GM18507 (cell line): ENCODE measurements at places on chromosomes 6 and 20.

DNA sequence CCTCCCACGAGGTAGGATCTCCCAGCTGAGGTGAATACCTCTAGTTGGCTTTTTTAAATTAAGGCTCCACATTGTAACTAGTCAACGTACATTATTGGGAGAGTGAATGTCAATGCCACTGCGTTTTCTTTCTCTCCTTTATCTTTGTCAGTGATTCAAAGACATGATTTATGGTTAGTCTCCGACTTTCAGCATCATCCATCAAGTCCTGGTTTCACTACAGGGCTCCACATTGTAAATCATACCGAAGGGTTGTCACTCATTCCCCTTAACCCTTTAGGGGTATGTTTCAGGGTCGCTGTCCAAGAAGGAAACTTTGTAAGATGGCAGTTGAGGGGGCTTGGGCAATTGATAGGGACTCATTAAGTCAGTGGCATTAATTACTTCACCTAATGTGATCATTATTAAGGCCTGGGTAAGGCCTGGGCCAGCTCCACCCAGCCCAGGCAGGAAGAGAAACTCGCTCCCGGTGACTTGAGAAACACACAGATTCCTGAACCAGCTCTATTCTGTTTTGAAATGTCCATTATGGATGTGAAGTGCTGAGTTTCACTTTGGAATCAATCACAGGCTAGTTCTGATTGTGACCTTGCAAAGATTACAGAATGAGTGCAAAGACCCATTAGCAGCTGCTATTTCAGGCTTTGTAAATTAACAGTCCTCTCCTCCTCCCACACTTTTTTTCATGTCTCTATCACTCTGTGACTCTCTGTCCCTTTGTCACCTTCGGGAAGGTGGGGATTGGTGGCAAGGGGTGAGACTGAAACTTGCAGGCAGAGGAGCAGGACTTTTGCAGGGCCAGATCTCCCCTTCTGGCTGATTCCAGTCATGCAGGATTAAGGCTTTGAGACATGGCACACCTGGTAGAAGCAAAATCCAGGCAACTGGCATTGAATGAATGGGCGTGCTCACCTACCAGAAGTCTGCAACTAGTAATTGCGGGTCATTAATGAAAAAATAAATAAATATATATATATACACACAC is 222.4 kb downstream of the TSHZ2 start:
- DNase-seq = no peak

GRCh38 chr6:36599791-36600209 is 5.6 kb downstream of the SRSF3 start:
- DNase-seq = no peak

- DNase-seq = no peak
Observed at GRCh38 chr20:32638848-32639247, 34.9 kb downstream of the C20orf203 start.

DNA sequence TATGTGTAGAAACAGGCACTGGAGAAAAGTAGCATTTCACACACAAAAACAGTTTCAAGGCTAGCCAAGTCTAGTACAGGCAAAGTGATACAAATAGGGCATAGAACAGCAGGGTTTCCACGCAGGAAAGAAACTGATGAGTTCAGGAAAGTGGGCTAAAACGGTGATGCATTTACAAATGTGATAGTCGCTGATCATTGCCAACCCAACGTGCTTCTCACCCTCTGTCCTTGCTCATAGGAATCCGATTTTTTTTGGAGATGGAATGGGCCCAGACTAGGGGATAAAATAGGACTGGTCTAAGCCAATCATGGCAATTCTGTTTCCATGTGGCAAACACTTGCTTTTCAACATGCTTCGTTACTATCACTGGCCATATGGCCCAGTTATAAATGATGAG is 536.6 kb downstream of the PRKN start:
- DNase-seq = no peak

GRCh38 chr20:43658723-43659419 is 8.0 kb upstream of the MYBL2 start:
- no peak for DNase-seq

- DNase-seq = no peak
Observed at GRCh38 chr6:155450240-155450581, 5.4 kb downstream of the NOX3 start.

GRCh38 chr20:15951658-15952057 is 621.6 kb downstream of the KIF16B start:
- no peak for DNase-seq

DNA sequence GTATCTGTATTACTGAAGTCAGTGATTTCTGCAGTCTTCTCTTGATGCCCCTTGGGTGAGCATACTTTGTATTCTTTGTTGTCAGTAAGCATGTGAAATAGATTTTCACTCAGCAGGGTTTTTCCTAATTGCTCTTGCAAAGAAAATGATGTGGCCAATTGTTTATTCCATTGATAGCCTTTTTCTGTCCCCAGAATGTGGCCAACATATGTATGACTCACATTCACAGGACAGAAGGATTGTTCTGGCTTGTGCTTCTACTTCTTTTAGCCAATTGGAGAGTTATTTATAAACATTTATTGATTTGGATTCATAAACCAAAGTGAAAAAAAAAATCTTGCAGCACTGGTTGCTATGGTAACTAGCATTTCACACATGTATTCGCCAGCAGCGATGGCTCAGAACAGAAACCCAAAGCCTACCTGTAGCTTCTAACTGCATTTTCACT is 54.4 kb upstream of the RBM24 start:
- no peak for DNase-seq

DNA sequence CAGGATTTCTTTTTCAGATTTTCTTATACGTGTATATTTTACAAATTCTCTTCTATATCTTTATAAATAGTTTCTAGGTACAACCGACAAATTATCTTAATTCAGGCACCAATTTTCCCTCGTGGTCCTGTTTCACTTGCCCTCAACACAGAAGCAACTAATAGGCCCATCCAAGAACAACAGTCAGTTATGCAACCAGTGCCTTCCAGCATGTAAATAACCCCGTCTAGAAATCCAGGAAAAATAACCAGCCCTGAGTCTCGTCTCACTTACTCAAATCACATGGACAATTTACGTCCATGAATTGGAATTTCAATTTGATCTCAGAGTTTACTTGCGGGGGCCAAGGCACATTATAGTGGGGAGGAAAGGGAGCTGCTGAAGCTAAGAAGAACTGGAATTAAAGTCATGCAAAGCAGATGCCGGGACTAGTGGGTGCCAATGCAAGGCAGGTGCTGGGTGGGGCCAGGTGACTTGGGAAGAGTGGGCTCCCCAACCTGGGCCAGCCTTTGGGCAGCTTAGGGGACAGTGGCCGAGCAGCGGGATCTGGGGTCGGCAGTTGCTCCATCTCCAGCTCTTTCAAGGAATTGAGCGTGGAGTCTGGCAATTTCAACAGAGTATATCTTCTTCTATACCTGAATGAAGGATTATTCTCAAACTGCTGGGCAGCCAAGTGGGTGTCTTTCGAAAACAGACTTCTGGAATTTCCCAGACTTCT is 121.7 kb downstream of the EDN3 start:
- no peak for DNase-seq

GRCh38 chr6:6841571-6841970 is 253.1 kb downstream of the LY86 start:
- DNase-seq = no peak

GRCh38 chr20:35560105-35560511 is 18.2 kb downstream of the ERGIC3 start:
- no peak for DNase-seq

DNA sequence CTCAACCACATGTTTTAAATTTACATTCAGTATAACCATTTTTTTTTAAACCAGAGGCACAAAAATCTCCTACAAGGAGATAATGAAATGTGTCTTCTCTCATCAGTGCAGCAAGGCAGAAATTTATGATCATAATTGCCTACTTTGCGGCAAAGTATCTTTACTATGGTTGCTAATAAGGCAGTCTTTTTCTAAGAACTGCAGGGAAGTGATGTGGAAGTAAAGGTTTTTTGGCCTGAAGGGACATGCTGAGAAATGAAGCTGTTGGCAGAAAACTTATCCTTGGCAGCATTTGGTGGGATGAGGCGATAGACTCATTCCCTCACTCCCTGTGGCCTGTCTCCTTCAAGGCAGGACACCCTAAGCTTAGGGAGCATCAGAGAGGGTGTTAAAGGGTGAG is 48.7 kb downstream of the SCGN start:
- DNase-seq = no peak

DNA sequence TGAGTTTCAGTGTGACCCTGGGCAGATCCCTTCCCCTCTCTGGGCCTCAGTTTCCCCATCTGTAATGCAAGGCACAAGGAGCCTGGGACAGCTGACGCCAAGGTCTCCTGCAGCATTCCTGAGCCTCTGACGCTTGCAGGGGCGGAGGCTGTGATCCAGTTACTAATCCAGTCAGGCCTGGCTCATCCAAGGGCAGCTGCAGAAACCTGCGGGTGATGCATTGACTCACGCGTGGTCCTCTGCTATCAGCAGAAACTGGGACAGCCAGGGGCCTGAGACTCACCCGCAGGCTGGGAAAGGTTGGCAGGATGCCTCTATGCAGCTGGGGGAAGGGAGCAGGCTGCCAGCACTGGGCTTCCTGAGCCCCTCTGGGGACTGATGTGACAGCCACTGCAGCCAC is 65.0 kb upstream of the SIRPA start:
- DNase-seq = no peak

- DNase-seq = no peak
Observed at GRCh38 chr6:167078745-167079144, 44.2 kb upstream of the CCR6 start.

DNA sequence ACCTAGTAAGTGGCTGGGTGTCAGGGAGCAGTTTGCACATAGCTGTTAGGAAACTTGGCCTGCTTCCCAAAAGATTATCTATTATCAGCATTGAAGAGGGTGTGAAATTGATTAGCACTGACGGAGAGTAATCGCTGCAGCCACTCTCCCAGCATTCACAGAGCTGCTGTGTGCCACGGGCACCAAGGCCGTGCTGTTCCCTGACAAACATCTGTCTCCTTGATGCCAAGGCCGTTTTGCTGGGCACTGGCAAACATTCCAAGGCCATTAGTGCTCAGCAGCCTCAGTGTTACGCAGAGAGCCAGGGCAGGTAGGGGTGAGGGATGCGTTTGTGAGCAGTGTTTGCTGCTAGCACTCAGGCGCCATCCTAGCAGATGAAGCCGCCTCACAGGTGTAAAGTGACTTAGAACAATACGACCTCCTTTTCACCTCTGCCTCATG is 57.7 kb upstream of the VSTM2L start:
- no peak for DNase-seq

DNA sequence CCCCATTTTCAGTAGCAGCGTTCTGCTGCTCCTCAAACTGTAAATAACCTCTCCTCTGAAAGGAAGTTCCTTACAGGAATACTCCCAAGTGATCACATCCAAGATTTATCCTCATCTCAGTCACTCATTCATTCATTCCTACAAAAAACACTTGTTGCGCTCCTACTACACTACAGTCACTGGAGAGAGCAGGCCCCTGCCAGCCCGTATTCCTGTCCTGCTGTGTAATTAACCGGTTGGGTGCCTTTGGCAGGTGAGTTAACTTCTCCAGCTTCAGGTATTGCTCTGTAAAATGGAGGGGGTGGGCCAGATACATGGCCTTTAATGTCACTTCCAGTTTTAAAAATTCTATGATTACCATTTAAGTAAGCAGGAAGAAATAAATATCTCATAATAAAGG is 15.0 kb upstream of the ZBTB24 start:
- no peak for DNase-seq

GRCh38 chr20:20201124-20201523 is 148.8 kb downstream of the CFAP61 start:
- no peak for DNase-seq

GRCh38 chr20:11966186-11966585 is 48.5 kb downstream of the BTBD3 start:
- no peak for DNase-seq

GRCh38 chr6:80357081-80357480 is 250.6 kb downstream of the BCKDHB start:
- DNase-seq = no peak

DNA sequence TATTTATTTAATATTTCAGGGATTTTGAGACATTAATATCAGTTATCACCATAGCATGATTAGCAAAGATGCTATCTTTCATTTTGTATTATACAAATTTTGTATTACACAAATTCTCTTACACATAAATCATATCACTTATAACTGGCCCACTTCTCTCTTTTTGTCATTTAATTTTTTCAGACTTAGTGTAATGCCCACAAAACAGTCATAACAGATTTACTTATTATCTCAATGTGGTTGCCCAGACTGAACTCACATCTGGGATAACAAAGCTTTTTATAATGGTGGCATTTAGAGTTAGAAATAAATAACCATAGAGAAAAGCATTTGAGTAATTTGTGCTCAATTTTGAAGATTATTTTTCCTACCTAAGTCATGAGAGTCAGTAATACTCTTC is 148.3 kb downstream of the TFAP2B start:
- no peak for DNase-seq

GRCh38 chr20:44364780-44365179 is 9.3 kb downstream of the HNF4A start:
- DNase-seq = no peak

- DNase-seq = no peak
Observed at GRCh38 chr6:112008482-112008881, 45.4 kb upstream of the CCN6 start.
